Kidney (tissue), 22 donors: ENCODE measurements at places on chromosomes 1 and 21. TPM values are rescaled to one million over a fixed set of nuclear protein-coding genes. Genes with fewer than 3 reads are reported as not detected.

PALMD gene
- 25.2 TPM for total RNA-seq

NFASC gene
- 29.9 TPM for total RNA-seq

GJC2 gene
- total RNA-seq, result 6.0 TPM

KDF1 gene
- 14.1 TPM for total RNA-seq

GPX7 gene
- 9.7 TPM for total RNA-seq
